ENCODE measurements at places on chromosomes 13 and 19.

DNA sequence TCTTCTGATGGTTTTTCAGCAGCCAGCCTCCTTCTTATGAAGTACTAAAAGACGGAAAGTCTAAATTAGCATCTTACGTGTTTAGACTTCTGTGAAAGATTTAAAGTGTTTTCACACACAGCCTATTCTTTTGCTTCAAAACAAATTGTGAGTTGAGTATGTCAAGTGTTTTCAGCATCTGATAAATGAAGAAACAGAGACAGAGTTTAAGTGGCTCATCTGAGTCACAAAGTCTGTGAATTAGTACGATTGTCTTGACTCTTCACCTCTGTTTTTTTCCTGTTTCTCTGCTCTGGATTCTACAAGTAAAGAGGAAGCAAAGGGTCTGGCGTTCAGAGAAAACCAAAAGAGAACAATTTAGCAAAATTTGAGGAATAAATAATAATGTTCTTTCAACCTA lies 116.4 kb downstream of the FRY start:
- DNase-seq, result no peak

DNA sequence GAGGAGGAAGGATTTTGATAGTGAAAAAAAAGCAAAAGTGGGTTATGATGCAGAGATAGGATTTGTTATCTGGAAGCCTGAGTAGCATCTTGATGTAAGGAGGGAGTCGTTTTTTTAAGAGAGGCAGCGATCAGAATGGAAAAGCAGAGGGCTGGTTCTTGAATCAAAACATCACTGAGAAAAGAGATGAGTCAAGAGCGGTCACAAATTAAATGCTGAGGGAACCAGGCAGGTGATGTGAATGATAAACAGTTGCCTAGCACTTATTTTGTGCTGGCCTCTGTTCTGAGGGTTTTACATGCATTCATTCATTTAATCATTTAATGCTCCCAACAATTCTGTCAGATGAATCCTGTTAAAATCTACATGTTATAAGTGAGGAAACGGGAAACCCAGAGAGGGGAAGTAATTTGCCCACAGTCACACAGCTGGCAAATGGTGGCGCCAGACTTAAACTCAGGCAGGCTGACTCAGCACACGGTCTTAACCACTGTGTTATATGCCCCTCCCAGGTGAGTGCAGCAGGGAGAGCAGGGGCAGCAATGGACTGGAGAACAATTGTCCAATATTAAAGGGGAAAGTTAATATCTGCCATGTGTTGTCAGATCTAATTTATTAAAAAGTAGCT lies 21.4 kb downstream of the SIGLECL1 start:
- no peak for DNase-seq

DNA sequence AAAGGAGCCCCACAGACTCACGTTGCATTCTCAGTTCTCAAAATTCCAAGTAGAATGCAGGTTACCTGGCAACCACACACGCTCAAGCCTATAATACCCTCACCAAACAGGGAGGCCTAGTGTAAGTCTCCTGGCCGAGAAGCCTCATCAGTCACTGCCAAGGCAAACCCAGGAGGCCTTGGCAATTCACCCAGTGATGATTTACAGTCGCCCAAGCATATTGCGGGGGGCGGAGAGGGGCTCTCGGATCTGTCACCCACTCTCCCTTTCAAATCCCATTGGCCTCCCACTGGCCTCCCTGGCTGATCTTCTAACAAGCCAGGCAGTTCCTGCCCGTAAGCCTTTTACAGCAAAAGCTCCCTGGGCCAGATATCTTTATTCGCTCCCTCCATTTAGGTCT lies 1.1 kb downstream of the AKAP8L start:
- DNase-seq, result no peak

GRCh38 chr13:98471934-98472333 lies 105.0 kb downstream of the STK24 start:
- no peak for DNase-seq

- no peak for DNase-seq
These were observed 16.7 kb upstream of the PLPP2 start for GRCh38 chr19:307793-308420.

DNA sequence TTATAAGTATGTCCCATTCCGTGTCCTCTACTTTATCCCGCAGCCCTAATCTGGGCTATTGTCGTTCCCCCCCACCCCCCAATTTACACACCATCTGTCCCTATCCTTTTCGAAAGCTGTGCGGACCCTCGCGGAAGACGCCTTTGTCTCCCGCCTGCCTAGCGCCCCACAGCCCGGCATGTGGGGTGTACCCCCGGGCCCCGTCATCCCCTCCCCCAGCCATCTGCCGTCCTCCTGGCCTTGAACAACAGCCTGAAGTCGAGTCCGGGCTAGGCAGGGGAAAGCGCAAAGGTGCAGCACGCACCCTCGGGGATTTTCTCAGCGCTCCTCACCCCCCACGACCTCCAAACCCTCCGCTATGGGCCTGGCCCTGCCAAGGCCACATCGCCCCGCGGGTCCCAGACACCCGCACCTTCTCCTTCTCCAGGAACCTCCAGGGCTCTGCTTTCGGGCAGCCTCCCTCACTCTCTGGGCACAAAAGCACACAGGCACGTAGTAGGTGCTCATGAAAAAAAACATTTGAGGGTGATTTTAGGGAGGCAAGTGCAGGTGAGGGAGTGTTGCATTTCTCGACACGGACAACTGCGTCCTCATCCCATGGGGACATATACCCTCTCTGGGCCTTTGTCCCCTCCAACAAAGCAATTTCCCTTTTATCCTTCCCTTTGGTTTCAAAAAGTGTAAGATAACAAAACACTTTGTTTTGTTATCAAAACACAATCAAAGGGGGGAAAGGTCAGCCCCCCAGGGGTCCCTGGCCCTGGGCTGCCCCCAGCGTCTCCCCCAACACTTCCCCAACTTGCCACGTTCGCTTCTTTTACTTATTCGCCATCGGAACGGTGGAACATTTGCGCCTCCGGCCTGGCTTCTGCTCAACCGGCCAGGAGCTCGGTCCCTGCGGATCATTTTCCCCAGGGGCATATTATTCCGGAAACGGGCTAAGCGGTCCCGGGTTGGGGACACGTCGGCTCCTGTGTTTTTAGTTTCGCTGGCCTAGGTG lies 16.4 kb downstream of the CCDC124 start:
- no peak for DNase-seq

- DNase-seq, result no peak
These were observed 285.8 kb downstream of the DIAPH3 start for GRCh38 chr13:59877933-59878332.

DNA sequence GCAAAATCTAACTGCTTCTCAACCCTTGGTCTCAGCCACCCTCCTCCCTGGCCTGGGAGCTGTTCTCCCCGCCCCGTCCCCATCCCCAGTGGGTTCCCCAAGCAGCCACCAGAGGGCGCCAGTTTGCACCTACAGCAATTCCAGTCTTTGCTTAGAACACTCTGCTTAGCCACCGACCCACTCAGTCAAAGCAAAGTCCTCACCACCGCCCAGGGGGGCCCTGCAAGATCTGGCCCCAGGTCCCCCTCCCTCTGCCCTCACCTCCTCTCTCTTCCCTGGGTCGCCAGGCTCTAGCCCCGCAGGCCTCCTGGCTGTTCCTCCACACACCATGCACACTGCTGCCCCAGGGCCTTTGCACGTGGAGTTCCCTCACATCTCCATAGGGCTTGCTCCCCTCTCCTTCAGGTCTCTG lies 12.4 kb downstream of the TMEM143 start:
- peak; percentile 79 for DNase-seq

- DNase-seq, result no peak
These were observed 286.1 kb downstream of the KCTD12 start for GRCh38 chr13:76600081-76600480.

DNA sequence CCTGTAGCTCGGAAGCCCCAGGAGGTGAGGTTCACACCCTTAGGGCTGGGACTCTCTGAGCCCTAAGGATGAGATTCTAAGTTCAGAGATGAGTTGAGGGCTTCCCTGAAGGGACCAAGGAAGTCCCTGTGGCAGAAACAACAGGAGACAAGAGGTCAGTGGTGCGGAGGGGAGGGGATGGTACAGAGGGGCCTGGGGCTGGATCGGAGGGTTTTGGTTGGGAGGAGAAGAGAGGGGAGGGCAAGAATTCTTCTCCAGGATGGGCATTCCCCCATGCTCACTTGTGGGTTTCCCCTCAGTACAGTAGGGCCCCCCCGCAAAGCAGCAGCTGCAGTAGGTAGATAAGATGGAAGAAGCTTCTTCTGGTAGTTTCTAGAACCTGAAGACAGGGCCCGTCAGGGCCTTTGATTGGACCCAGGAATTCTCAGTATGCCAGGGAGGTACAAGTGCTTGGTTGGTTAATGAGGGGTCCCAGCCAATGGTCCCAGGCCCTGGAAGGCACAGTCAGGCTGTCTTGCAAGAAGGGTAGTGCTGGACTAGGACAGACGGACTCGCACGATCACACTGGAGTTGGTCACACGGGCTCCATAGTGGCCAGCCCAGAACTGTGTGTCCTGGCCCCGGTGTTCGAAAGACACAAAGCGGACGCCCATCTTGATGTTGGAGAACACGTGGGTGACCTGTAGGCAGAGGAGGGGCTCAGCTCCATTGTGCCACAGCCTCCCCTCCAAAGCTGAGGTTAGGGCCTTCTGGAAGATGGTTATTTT lies 7.3 kb downstream of the FBXO27 start:
- no peak for DNase-seq

GRCh38 chr13:68056816-68057710 lies 826.9 kb upstream of the PCDH9 start:
- DNase-seq, result no peak

DNA sequence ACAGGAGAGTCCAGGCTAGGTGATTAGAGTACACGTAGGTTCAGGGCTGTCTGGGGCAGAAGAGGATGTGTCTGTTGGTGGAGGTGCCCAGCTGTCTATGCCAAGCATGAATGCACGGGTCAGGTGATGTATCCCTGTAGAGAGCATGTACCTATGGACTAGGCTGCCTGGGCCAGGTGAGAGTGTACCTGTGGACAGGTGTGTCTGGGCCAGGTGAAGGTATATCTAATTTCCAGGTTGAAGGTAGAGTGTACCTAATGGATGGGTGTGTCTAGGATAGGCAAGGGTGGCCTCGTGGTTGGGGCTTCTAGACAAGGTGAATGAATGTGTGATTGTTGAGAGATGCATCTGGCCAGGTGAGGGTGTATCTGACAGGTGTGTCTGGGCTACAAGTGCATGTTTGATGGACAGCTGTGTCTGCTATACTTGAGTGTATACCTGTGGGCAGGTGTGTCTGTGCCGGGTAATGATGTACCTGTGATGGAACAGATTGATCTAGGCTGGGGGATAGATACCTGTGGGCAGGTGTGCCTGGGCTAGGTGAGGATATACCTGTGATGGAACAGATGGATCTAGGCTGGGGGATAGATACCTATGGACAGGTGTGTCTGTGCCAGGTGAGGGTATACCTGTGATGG lies 15.5 kb upstream of the ZNF414 start:
- DNase-seq, result no peak

DNA sequence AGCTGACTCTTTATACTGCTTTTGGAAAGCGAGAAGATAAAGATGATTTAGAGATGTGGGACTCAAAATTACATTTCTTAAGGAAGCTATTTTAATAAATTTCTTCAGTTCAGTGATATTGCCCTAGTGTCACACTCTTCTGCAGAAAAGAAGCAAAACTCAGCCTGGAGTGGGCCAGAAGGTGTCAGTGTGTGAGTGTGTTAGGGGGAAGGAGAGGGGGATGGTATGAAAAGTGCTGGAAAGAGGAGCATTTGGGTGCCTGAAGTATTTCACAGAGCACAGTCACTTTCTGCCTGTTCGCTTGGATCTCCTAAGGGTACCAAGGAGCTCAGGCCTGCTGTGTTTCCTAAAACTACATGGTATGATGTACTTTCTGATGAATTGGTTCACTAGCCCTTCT lies 84.5 kb upstream of the FRY start:
- DNase-seq, result no peak

DNA sequence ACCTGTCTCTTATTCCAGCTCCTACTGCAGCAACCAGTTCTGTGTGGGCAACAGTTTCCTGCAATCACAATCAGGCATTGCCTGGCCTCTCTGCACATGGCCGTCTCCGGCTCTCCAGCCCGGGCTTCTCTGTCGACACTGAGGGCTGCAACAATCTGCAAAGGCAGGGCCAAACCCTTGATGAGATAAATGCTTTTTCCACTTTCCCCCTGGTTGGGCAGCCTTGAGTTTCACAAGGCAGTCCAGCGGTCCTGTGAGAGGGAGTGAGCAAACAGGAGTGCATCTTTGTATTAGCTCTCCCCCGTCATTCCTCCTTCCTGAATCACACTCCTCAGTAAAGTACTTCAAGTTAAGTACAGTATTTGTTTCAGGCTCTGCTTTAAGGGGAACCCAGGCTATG lies 40.7 kb upstream of the VWA8 start:
- no peak for DNase-seq

All from stimulated activated CD4-positive, alpha-beta T cell treated with anti-CD3 and anti-CD28 coated beads, TNF-alpha, amount 100 ng/mL, for 1 hour (primary cell).